ENCODE measurements at places on chromosomes 12 and 14. TPM values are rescaled to one million over a fixed set of nuclear protein-coding genes. Genes with fewer than 3 reads are reported as not detected.

FOXG1 gene
- not detected for polyA plus RNA-seq

DNAH10 gene
- polyA plus RNA-seq, result 0.08 TPM

LBHD2 gene
- not detected for polyA plus RNA-seq

LYZ gene
- not detected for polyA plus RNA-seq

CISTR gene
- polyA plus RNA-seq, result not detected

CLEC2A gene
- 0.88 TPM for polyA plus RNA-seq

P2RX7 gene
- polyA plus RNA-seq, result 0.21 TPM

SLC5A8 gene
- polyA plus RNA-seq, result not detected

EXOC5 gene
- 31.6 TPM for polyA plus RNA-seq

BTBD6 gene
- 22.2 TPM for polyA plus RNA-seq

CAPZA3 gene
- not detected for polyA plus RNA-seq

NEUROD4 gene
- not detected for polyA plus RNA-seq

EML1 gene
- polyA plus RNA-seq, result 0.84 TPM

PRB2 gene
- polyA plus RNA-seq, result 0.18 TPM

DNA sequence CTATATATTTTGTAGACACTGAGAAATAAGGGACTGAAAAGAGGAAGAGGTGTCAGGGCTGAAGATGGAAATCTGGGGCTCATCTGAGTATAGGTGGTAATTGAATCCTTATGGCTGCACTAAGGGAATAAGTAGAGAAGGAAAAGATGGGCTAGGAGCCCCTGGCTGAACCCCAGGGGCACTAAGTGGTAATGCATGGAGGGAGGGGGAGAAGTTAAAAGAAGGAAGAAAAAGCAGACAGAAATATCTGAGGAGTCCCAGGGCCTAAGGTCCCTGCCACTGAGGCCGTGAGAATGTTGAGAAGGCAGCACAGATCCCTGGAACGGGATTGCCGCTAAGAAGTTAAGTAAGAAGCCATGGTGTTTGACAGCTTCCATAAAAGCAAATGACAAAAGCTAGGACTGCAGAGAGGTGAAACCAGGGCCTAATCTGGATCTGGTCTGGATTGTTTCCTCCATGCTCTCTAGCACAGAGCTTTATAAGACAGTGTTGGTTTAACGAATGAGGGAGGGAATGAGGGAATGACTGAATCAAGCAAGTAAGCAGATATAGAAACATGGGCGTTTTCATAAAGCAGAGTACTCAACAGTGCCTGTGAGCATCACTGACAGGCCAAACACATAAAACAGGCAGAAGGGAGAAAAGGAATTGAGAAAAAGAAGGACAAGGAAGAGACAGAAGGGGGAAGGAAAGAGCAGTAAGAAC, 92.9 kb downstream of the HMGA2 start:
- no peaks in the 10 kb centered on the region for H3K4me1 ChIP-seq
- no peaks in the 10 kb centered on the region for H3K27me3 ChIP-seq
- H3K27ac ChIP-seq, result no peak overlapping the region

- DNase-seq, result no peak
- no peaks in the 10 kb centered on the region for H3K4me1 ChIP-seq
- H3K27me3 ChIP-seq, result no peaks in the 10 kb centered on the region
- H3K27ac ChIP-seq, result no peak overlapping the region
Observed at GRCh38 chr12:32843528-32844095, 53.0 kb downstream of the PKP2 start.

DNA sequence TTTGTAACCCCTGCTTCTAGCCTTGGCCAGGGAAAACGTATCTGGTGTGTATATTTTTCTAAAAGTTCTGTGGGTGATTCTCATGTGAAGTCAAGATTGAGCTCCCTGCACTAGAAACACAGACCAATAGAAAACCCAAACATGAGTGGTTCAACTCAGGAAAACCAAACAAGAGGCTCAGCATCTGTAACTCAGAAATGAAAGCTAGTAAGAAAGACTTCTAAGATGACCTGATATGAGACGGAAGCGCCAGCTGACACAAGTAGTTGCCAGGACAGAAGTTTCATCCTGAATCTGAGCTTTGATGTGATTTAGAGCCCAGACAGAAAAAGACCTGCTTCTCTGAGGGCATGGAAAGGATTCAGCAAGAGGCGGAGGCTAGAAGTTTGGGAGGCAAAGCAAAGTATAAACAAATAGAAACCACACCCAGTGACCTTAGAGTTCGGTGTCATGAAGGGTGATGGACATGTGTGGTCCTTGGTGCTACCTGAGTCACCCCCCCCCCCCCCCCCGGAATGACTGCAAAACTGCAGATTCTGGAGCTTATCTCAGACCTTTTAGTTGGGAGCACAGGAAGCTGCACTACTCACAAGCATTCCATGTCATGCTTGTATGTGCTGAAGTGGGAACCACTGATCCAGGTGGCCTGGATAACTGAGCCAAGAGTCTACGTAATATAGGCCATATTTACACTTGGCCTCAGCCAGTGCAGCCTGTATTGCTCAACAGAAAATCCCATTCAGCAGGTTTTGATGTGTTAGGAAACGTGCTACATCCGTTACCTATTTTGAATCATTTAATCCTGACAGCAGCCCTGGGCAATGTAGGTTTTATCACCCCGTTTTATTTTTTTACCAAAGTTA, 191.3 kb downstream of the ANO6 start:
- H3K36me3 ChIP-seq, result peaks cover 30% of the 10 kb centered on the region
- no peak for DNase-seq
- peaks cover 4% of the 10 kb centered on the region for H3K4me1 ChIP-seq

DNA sequence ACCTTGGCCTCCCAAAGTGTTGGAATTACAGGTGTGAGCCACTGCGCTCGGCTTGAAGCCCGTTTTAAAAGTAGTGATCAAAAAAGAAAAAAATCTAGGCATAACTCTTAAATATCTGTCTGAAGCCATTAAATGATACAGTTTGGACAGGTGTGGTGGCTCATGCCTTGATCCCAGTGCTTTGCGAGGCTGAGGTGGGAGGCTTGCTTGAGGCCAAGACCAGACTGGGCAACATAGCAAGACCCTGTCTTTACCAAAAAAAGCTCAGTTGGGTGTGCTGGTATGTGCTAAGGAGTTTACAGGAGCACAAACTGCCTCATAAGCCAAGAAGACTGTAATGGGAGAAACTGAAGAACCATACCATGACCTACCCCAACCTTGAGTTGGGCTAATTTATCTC, 26.0 kb downstream of the SYNE2 start:
- no peaks in the 10 kb centered on the region for H3K27me3 ChIP-seq
- DNase-seq, result no peak
- no peak overlapping the region for H3K27ac ChIP-seq
- H3K4me1 ChIP-seq, result peaks cover 26% of the 10 kb centered on the region
- no peaks in the 10 kb centered on the region for H3K36me3 ChIP-seq
- no peak overlapping the region for H3K4me3 ChIP-seq

DNA sequence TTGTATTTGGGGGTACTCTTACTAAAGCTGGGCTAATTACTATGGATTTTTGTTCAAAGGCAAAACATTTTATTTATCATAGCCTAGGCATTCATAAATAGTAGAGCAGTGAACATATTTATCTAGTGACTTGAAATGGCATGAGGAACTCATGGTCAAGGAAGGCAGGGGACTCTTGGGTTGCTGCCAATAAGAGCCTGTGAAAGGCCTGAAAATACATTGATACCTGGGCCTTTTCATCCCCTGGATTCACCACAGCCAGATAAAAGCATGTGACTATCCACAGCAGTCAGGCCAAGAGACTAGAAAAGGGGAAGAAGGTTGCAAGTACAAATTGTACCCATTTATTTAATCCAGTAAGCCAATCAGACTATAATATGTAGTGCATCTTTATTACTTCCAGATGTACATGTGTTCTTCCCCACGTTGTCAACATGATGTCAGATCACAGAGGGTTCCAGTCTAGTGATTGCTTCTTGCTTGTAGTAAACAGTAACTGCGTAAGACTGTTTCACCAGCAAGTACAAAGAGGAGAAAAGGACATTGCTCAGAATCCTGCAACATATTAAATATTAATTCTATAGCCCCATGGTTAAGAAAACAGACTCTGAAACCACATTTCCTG, 409.7 kb downstream of the NOVA1 start:
- no peaks in the 10 kb centered on the region for H3K27me3 ChIP-seq
- no peaks in the 10 kb centered on the region for H3K4me1 ChIP-seq
- DNase-seq, result no peak
- no peak overlapping the region for H3K4me3 ChIP-seq
- H3K36me3 ChIP-seq, result no peaks in the 10 kb centered on the region

DNA sequence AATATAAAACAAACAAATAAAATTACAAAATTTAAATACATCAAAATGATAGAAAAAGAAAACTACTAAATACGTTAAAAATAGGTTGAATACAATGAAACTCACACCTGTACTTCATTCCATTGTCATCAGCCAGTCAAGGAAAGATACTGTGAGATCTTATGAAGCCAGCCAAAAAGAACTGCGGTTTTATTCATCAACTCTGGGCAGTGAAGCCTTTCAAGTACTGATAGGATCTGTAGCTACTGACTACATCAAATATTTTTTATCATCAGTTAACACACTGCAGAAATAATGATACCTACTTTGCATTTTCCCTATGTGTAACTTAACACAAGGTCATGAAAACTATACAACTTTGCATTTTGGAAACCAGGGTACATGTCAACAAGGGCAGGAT, 46.3 kb upstream of the FAR2 start:
- H3K4me3 ChIP-seq, result no peak overlapping the region
- no peak overlapping the region for H3K27ac ChIP-seq
- H3K4me1 ChIP-seq, result no peaks in the 10 kb centered on the region
- H3K36me3 ChIP-seq, result no peaks in the 10 kb centered on the region
- DNase-seq, result no peak

DNA sequence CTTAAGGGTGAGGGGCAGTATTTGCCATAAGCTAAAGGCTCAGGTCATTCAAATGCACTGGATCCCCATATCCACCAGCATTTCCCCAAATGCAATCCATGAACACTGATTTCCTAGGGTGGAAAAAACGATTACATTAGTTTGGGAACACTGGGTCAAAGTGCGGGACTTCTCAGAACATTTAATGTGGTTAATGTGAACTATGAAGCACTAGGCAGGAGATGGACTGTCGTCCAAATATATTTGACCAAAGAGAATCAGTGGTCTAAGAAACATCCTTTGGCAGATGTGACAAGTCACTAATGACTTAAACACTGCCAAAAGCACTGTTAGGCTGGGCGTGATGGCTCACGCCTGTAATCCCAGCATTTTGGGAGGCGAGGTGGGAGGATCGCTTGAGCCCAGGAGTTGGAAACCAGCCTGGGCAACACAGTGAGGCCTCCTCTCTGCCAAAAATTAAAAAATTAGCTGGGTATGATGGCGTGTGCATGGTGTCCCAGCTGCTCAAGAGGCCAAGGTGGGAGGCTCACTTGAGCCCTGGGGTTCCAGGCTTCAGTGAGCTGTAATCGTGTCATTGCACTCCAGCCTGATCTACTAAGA, 205.4 kb downstream of the CALM1 start:
- no peaks in the 10 kb centered on the region for H3K4me1 ChIP-seq
- H3K27ac ChIP-seq, result no peak overlapping the region
- no peak overlapping the region for H3K4me3 ChIP-seq
- H3K36me3 ChIP-seq, result no peaks in the 10 kb centered on the region
- H3K27me3 ChIP-seq, result no peaks in the 10 kb centered on the region
- no peak for DNase-seq

DNA sequence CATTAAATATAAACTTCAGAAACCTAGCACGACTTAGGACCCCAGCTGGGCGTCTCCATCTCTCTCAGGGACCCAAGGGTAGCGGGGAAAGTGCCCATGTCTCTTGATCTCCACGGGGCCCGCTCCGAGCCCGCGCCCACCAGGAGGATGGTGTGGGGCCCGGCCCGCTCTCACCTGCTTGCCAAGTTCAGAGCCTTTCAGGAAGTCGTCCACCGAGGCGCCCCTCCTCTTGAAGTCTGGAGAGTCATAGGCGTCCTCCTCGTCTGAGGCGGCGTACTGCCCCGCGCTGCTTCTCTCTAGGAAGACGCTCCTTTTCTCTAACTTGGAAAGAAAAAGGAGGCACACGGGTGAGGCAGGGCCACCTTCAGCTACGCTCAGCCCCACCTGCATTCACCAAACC, 96.9 kb downstream of the PIWIL1 start:
- H3K4me3 ChIP-seq, result no peak overlapping the region
- H3K36me3 ChIP-seq, result no peaks in the 10 kb centered on the region
- no peak overlapping the region for H3K27ac ChIP-seq
- no peak for DNase-seq
- no peaks in the 10 kb centered on the region for H3K4me1 ChIP-seq
- H3K27me3 ChIP-seq, result no peaks in the 10 kb centered on the region

DNA sequence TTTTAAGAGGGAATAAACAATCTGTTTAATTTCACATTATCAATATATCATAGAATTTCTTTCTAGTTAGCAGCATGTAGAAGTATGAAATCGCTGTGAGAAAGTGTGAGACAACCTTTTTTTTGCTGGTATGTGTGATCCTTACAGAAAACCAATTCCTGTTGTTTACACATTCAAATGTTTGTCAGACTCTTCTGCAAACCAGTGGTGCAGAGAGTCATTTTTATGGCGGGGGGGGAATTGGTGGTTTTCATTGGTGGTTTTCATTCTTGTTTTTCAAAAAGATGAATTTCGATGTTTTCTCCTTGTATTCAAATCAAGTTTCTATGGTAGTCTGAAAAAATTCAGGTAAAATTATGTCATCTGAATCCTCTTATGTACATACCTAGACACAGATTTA, 57.8 kb downstream of the SLC25A21 start:
- H3K4me1 ChIP-seq, result peaks cover 10% of the 10 kb centered on the region
- DNase-seq, result no peak
- H3K36me3 ChIP-seq, result no peaks in the 10 kb centered on the region

- no peak overlapping the region for H3K27ac ChIP-seq
- DNase-seq, result no peak
- H3K4me1 ChIP-seq, result peaks cover 10% of the 10 kb centered on the region
- no peak overlapping the region for H3K4me3 ChIP-seq
- H3K27me3 ChIP-seq, result no peaks in the 10 kb centered on the region
- H3K36me3 ChIP-seq, result no peaks in the 10 kb centered on the region
Observed at GRCh38 chr14:91021115-91021514, 39.3 kb downstream of the RPS6KA5 start.

DNA sequence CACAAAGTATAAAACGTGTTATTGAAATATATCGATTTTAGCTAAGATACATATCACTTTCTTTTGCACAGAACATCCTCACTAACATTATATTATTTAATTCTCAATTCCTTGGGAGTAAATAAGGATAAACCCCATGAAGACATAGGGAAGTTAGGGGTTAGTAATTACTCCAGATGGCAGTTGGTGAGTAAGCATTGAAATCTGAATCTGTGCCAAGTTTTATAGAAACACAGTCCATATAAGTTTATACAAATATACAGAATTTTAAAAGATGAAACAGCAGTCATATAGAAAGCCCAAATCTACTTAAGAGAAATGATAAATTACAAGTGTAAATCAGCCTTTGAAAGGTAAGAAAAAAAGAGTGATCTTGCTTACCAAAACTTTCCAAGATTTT, 200.4 kb upstream of the SYT10 start:
- no peak for DNase-seq
- no peaks in the 10 kb centered on the region for H3K4me1 ChIP-seq
- H3K36me3 ChIP-seq, result no peaks in the 10 kb centered on the region
- no peak overlapping the region for H3K27ac ChIP-seq

Data from keratinocyte (primary cell).